ENCODE measurements at places on chromosomes 2 and 18.

GRCh38 chr18:35982409-35983114 is 10.1 kb downstream of the RMP24 start:
- peak; percentile 23 for DNase-seq

DNA sequence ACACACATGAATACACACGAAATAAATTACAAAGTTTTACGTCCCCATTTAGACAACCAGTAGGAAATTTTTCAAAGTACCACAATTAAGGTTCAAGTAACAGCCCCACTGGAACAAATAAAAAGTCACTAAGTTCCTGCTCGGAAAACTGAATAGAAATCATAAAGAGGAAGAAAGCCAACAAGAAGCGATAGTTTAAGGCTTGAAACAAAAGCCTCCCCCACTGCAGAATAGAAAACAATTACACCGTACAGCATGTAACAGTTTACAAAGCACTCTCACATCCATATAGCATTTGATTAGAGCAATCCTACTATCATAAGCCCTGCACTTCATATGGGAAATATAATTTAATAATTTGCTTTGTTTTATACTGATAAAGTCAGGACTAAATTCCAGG is 15.5 kb downstream of the KLF7 start:
- DNase-seq: no peak

DNA sequence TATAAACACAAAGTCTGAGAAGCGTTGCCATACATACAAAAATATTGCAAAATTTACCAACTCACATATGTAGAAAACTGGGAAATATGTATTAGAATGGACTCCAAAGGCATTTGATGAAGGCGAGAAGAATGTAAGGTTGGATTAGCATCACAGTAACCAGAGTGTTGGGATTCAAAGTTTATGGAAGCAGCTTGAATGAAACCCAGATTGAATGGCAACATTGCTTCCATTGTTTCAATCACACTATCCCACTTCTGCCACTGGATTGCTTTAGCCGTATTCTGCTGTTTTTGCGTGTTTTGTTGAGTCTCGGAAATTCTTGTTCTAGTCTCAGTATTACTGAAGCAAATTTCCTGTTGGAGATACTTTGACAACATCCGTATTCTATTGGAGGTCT is 609.0 kb upstream of the LRATD1 start:
- DNase-seq: no peak

DNA sequence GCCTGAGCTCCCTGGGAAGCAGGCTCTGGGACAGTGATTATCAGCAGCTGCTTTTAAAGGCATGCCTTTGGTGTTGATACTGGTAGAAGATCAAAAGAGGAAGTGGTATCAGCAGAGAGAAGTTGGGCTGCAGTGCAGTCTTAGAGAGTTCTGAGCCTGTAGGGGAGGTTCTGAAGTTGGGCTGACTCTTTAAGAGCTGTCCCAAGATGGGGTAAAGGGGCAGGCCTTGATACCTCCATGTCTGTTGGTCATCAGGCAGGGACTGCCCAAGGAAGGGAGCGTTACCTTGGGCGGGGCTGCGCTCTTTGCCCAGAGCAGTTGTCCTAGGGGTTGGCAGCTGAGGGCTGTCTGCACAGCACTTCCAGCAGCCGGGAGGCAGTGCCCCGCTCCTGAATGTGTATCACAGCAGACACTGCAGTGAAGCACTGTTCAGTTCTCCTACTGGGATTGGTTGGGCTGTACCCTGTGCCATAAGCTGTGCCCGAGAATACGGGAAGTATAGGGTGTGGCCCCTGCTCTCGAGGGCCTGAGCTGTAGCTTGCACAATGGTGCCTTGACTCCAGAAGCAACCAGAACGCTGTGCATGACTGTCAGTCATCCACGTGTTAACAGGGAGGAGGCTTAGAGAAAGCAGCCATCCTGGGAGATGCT is 177.0 kb downstream of the CTIF start:
- no peak for DNase-seq

GRCh38 chr2:132415915-132416722 is 486 bp upstream of the GPR39 start:
- peak; percentile 91 for DNase-seq

DNA sequence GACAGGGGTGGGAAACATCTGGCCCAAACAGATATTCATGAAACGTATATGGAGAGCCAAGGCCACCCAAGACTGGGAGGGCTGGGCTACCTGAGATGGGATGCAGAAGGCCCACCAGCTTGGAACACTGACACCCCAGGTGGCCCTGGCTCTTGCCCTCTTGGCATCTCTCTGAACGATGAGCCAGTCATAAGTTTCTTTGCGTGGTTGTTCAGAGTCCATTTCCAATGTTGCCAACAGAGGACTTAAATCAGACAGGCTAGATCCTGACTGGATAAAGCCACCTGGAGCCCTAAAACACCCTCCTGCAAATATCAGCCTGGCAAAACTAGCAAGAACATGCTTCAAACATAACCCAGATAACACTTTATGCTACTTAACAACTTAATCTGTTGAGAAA is 42.6 kb downstream of the LPIN2 start:
- no peak for DNase-seq

DNA sequence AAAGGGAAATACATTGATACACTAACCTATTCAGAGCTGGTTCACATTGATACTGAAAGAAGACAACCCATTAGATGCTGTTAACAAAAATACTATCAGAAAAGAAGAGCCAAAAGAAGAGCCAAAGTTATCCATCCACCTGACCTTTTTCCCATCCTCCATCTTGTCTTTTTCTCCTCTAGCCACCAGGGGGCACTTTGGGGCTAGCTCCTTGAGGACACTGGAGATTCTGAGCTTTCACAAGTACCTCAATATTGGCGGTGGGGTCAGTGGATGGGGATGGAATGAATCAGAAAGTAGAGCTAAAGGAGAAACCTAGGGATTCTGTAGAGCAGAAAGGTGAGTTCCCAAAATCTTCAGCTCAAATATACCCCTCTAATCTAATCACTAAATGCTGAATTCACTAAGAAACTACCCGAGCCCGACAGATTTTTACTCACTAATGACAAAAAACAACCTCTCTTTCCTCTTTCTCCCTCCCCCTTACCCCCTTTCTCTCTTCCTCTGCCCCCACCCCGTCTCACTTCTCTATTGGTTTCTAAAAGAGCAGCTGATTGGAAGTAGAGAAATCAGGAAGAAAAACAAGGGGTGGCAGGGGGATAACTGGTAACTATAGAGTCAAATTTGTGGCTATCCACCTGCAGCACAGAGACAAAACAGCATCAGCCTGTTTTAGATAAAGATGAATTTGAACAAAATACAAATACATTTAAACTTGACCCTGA is 203.3 kb downstream of the TCF4 start:
- no peak for DNase-seq

- DNase-seq: peak; percentile 22
Observed at GRCh38 chr2:142140434-142140845, 9.6 kb upstream of the LRP1B start.

DNA sequence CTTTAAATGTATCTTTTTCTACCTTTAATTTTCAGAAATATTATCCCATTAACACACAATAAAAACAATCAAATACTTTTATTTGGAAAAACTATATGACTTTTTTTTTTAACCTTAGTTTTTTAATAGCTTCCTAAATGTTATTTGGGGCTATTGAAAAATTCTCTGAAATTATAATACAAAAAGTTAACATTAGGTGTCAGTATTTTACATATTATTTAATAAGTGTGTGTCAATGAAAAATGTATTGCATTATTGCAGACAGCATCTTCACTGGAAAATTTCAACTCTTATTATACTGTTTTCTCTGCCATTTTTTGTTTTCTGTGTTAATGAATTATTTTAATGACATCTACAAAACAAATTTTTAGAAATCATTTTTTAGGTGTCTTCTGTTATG is 51.1 kb upstream of the ARHGAP15 start:
- DNase-seq: no peak

GRCh38 chr2:234444893-234445292 is 52.0 kb downstream of the ARL4C start:
- DNase-seq: peak; percentile 72

DNA sequence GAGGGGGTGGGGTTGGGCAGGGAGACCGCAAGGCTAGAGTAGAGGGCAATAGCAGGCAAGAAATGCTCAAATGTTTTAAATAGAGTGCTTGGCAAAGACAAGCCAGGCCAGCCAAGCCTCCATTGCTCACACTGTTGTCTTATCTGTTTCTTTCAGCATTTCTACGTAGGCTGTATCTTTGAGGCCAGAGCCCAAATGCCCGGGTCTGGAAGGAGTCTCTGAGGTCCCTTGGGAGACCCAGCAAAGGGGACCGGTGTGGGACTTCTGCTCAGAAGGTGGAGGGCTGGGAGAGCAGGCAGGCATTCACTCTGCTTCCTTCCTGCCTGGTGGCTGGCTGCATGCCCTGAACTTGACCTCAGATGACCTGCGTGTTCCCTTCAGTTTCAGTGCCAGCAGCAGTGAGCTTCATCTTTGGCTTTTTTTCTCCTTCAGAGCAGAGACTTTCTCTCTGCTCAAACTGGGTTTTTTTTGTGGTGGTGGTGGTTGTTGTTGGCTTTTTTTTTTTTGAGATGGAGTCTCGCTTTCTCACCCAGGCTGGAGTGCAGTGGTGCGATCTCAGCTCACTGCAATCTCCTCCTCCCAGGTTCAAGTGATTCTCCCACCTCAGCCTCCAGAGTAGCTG is 13.7 kb upstream of the TET3 start:
- no peak for DNase-seq

DNA sequence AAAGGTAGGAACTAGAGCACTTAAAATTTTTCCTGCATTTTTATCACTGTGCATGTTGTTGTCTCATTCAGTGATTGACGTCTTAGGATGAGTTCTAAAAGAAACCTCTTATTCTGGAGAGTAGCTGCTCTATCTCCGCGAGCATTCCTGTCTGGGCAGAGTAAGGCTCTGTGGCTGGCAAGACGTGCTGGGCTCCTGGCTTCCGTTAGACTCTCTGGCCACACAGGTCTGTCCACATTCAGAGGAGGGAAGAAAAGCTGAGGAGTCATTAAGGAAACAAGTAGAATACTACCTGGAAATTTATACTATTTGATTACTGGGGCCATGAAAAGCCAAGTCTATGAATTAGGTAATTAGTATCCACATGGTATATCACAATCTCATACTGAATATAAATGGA is 138.0 kb upstream of the DNMT3A start:
- DNase-seq: no peak

DNA sequence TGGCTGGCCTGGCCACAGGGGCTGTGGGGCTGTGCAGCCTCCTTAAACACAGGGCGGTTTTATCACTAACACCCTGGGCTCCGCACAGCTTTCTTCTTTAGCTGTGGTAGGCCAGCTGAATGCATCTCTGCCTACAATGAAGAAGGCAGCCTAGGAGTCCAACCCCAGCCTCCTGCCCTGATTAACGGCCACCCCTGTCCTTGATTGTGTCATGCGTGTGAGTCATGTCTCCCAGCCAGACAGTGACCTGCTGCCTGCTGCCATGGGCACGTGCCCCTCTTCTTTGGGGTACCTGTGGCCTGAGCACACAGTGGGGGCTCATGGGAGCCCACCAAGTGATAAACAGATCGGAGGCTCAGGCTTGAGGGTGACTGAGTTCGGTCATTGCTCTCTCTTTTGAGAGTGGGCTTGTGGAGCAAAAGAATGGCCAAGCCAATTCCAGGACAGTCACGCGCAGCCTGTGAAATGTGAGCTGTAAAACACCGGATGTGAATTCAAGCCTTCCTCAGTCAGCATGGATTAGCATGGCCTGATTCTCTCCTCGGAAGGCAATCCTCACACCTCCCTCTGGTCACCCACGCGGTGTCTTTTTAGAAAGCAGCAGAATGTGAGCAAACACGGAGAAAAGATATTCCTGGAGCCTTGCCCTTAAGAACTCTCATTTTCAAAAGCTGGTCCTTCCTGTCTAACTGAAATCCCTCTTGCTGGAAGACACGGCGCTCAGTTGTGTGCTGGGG is 144.1 kb downstream of the CELF4 start:
- DNase-seq: no peak

- peak; percentile 28 for DNase-seq
Observed at GRCh38 chr2:153478289-153479261, at the start of gene RPRM. RPRM (minus strand) TSS chr2:153478762; CDS start chr2:153478565, 197 bp downstream.

DNA sequence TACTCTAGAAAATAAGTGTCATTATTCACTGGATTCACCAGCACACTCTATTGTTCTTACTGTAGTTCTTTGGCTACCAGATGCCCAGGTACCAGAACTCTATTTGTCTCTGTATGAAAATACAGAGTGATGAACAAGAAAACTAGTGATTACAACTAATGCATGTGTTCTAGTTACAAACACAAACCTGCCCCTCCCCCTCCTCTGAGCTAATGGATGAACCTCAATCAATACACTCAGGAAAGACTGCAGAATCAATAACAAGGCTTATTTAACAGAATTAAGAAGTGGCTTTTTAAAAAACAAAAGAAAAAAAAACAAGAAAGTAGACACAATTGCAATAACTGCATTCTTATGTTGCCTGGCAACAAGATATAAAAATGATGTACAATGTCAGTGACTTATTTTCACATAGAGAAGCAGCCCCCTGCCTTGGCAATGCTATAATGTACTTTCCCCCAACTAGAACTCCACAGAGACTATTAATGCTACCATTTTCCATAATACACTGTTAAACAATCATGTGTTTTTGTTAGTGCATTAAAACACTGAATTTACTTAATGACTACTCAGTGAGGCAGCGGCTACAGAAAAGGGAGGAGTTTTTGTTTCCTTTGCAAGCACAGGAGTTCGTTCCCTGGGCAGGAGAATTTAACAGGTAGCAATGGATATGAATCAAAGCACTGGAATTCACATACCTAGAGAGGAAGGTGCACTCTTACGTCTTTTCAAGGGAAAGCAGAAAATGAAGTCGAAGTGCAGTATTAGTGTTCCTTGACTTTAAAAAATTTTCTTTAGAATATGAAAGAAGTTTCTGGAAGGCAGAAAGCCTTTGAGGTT is 318.8 kb upstream of the REV1 start:
- DNase-seq: no peak

- no peak for DNase-seq
Observed at GRCh38 chr2:190882411-190882766, 1.8 kb downstream of the GLS start.

- no peak for DNase-seq
Observed at GRCh38 chr18:78367996-78368395, 611.6 kb upstream of the SALL3 start.

DNA sequence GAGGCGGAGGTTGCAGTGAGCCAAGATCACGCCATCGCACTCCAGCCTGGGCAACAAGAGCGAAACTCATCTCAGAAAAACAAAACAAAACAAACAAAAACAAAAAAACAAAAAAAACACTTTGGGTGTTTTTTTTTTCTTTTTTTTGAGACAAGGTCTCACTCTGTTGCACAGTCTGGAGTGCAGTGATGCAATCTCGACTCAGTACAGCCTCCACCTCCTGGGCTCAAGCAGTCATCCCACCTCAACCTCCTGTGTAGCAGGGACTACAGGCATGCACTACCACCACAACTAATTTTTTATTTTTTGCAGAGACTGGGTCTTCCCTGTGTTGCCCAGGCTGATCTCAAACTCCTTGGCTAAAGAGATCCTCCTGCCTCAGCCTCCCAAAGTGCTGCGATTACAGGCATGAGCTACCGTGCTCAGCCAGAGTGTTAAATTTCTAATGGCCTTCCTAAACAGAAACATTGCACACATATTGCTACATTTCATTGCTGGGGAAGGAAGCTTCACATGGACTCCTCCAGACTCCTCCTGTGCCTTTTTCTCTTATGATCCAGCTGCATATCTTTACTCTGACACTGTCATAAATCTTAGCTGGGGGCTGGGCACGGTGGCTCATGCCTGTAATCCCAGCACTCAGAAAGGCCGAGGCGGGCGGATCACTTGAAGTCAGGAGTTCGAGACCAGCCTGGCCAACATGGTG is 19.7 kb downstream of the STARD7 start:
- no peak for DNase-seq

GRCh38 chr2:169828141-169828811 is 1.0 kb downstream of the UBR3 start:
- no peak for DNase-seq

- no peak for DNase-seq
Observed at GRCh38 chr2:83305758-83306378, 1153.2 kb downstream of the SUCLG1 start.
